ENCODE measurements at places on chromosomes 7 and 10.

DNA sequence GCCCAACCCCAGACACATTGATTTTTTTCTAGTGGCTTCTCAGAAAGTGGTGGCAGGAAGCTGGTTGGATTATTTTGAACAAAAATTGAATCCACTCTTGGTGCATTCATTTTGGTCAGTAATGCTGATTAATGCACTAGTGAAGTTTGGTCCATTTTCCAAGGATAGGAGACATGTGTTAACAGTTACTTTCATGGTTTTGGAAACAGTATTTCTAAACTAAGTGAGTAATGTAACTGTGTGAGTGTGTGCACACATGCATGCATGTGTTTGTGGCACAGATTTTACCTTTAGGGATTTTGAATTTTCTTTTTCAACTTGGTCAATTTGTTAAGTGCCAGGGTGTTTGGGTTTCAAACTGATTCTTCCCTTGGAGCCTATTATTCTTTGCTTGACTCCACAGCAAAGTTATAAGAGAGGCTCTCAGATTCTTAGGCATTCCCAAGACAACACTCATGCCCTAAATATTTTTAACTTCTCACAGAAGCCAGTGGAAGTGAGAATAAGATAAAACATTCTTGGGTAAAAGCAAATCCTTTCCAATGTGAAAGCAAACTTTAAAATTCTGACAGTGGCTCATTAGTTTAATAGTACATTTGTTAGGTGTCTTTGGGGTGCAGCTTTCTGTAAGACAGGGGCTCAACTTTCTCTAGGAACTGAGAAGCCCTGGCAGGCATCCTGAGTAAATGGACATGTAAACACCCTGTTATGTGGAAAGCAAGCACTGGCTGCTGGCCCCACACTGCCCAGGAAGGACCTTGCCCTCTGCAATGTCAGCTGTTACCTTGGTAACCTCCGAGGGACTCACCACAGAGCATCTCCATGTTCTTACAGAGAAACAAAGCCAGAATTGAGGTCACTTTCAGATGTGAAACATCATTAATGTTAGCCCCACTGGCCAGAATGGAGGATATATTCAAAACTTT, 68.4 kb downstream of the ASAH2B start:
- DNase-seq: no peak

DNA sequence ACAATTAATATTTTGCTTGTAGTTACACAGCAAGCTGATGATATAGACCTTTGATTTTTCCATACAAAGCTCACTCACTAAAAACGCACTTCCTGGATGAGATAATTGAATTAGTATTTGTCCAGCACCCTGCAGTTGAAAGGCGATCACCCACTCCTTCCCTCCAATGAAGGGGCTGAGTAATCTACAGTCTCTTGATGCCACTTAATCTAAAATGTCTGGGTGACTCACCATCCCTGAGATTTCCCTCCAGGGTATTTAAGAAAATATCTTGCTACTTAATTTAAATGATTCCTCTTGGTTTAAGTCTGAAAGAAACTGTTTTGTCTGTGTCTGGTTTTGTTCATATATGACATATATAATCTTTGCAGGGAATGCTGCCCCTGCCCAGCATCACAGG, 515.3 kb downstream of the GRID1 start:
- no peak for DNase-seq

- no peak for DNase-seq
Measured at GRCh38 chr7:142760071-142760642, 10.6 kb upstream of the PRSS2 start.

DNA sequence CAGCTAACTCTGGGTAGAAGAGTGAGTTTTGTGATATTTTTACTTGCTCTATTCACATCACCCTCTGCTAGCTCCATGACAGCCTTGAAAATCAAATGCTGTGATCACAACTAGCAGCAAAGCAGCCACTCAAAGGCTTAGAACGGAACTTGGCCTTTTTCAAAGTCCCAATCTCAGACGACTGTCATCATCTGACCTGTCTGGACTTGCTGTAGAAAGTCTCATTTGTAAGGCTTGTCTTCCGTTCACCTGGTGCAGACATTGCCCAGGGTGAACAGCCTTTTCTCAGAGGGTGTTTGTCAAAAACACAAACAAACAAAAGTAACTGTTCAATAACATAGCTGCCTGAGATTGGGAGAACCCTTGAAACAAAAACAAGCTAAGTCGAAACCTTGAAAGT, 458.9 kb upstream of the ADARB2 start:
- DNase-seq: no peak

GRCh38 chr7:141073173-141073640, 657 bp upstream of the TMEM178B start:
- no peak for DNase-seq

DNA sequence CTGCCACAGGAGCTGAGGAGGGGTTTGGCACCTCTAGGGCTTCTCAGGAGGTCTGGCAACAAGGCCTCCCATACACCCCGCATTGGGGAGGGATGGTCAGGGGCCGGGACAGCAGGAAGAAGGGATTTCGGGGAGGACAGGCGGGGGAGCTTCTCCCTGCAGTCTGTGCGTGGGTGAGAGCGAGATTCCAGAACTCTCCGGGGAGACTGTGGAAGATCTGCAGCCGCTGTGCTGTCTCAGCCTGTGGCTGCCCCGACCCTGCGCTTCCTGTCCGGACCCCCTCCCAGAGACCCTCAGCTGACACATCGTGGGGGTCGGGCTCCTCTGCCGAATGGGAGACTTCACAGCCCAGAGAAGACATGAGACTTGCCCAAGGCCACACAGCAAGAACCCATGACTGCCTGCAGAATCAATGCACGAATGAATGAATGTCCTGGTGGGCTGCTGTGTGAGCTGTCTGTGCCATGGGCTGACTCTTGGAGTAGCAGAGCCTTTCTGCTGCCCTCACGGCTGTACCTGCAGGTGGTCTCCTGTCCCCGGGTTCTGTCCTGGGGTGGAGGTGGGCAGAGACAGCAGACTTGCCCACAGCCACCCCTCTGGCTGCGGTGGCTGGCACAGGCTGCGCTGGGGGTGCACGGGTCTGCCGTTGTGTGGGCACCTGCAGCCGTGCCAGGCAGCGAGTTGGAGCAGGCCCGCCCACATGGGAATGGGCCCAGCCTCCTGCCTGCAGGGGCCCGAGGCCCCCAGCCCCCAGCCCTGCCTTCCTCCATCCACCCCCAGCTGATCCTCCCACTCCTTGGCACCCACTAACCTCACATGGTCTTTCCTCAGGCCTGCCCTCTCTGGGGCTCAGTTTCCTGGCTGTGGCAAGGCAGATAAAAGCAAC, 16.3 kb upstream of the LFNG start:
- DNase-seq: no peak

DNA sequence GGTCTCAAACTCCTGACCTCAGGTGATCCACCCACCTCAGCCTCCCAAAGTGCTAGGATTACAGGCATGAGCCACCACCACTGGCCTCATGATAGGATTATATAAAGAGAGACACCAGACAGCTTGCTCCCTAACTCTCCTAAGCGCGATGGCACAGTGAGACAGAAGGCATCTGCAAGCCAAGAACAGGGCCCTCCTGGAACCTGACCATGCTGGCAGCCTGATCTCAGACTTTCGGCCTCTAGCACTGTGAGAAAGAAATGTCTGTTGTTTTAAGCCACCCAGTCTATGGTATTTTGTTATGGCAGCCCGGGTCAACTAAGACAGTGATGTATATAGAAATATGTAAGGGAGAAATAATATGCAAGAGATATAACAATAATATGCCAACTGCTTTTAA, 51.2 kb downstream of the SRPK2 start:
- DNase-seq: no peak

DNA sequence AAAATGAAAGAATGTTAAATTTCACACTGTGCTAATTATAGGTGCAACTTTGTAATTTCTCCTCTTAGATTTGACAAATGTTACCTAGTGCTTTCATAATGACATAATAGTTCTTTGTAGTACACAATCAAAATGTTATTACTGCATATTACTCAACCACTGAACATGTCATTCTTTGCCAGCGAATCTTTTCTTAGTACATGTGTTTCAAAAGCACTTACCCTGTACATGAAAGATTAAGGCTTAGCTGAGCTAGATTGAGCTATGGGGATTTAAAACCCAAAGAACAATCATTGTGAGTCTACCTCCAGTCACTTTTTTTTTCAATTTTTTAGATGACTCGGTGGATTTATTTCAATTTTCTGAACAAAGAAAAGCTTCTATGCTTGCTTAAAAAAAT, 123.5 kb upstream of the FERD3L start:
- no peak for DNase-seq

DNA sequence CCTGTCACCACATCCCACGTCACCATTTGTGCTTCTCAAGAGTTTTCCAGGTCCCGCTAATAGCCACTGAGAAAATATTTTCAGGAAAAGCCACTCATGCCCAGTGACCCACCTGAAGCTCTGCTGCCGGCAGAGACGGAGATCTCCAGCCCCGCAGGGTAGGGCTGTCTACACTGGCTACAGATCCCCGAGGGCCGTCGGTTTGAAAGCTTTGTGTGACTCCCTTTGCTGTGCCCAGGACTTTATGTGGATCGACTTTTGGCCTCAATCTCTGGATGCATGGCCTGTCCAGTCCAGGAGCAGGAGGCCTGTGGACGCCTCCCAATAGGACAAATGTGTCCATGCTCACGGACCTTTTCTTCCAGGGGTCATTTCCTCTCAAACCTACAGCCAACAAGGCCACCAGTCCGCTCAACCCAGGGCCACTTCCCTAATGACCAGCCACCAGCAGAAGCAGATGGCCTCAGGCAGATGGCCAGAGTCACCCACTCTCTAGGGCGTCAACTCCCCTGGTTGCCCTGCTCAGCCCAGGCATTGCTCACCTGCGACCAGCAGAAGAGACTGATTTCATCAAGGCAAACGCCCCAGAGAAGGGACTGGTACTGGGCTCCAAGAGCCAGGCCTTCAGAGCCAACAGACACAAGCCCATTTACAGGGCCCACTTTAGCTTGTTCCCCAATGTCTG, 76.4 kb downstream of the OAT start:
- DNase-seq: no peak

GRCh38 chr10:10826125-10826524, 191.5 kb upstream of the CELF2 start:
- DNase-seq: no peak

GRCh38 chr10:96947036-96947435, 114.9 kb downstream of the LCOR start:
- DNase-seq: no peak

- no peak for DNase-seq
Measured at GRCh38 chr7:134845461-134845860, 66.0 kb downstream of the CALD1 start.

DNA sequence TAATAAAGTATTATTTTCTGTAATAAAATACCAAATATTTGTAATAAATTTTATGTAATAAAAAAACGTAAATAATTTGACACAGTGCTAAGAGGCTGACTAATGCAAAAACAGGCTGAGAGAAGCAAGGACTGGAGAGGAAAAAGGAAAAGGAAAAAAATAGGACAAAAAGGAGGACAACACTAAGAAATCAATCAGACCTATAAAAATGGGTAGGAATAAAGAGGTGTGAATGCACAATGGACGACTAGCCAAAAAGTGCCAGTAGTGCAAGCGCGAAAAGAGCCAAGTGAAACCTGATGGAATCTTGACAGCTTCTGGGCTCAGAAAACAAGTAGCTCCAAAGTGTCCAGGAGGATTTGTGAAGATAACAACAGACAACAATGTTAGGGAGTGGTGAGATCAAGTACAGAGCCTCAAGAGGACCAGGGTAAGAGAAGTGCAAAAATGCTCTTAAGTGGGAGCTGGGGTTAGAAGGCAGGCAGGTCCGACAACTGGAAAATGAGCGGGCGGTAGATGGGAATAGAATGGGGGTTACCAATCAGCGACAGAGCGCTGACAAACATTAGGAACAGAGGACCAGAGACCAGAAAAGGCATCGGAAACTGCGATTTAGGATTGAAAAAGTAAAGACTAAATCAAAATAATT, 1.2 kb downstream of the BRAF start:
- no peak for DNase-seq

- DNase-seq: no peak
Measured at GRCh38 chr7:28856656-28857055, 101.5 kb downstream of the TRIL start.

- peak; percentile 69 for DNase-seq
Measured at GRCh38 chr7:7157177-7157886, 25.0 kb upstream of the C1GALT1 start.

DNA sequence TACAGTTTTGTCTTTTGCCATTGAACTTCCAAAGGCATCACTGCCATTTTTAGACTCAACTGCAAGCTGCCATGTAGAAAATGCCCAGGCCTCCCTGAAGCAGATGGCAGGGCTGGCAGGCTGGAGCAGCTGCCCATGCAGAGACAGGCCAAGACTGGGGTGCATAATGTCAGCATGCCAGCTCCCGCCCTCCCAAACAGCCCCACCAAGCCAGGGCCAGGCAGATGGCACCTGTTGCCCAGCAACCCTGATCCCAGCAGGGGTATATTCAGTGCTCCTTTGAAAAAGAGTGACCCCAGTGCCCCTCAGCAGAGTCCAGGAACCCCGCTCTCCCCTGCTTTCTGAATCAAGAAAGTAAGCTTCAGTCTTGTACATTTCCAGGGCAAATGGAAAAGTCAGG, 32.6 kb downstream of the VSTM4 start:
- no peak for DNase-seq

DNA sequence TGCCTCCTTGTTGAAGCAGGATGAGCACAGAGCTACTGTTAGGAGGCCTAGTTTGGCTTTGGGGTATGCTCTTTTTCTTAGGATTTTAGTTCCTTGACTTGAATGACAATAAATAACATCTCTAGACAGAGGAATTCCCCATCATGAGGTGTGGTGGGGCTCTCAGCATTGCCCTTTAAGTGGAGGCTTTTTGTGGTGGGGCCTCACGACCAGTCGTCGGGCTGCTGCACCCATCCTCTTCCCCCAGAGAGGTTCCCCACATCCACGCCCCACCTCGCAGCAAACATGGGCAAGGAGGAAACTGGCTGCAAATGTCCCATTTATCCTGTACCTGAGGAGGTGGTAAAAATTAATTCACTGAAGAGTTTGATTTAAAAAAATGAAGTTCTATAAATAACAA, 36.1 kb upstream of the TARP start:
- DNase-seq: peak; percentile 50

DNA sequence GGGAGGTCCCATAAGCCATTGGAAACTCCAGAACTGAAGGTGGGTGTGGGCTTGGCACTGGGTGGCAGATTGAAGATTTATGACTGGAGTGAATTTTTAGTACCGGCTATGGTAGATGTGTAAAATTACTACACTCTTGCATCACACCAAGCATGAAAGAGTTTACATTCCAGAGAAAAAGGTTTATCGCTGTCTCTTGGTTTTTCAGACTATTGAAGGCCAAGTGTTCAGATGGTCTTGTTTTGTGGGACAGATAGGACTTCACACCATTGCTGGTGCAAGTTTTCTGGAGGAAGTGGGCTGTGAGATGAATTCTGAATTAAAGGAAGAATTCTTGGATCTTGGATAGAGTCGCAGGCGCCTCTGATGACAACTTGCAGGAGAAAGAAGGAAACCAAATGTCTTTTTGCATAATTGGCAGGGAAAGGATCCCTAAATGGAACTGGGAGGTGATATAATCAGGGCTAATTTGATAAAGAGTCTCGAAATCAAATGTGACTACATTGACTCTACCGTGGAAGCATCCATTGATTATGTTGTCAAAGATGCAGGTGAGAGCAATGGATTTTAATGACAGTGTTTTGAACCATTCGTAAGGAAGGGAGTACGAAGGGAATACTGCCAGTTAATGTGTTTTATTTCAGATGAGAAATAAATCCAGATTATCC, 14.2 kb upstream of the NMT2 start:
- DNase-seq: no peak

Data from CD4-positive, alpha-beta T cell treated with Interleukin-15 for 1 hour (primary cell).